ENCODE measurements at places on chromosomes 16 and 17. TPM values are rescaled to one million over a fixed set of nuclear protein-coding genes. Genes with fewer than 3 reads are reported as not detected.

Gene CPHXL
- total RNA-seq, result not detected

Gene RHBDL3
- 0.17 TPM for total RNA-seq

Gene C17orf50
- not detected for total RNA-seq

Gene TAT
- total RNA-seq, result not detected

Gene ABCC12
- total RNA-seq, result not detected

Gene KCNJ12
- 1.5 TPM for total RNA-seq

Gene OMG
- total RNA-seq, result 26.8 TPM

Gene CHST6
- 0.26 TPM for total RNA-seq

All from fibroblast of lung (primary cell).